Bronchial smooth muscle cell (primary cell): ENCODE measurements at places on chromosomes 13 and 19. TPM values are rescaled to one million over a fixed set of nuclear protein-coding genes. Genes with fewer than 3 reads are reported as not detected.

Gene ZNF667
- 5.4 and 6.8 TPM in 2 replicates for total RNA-seq

Gene TEX101
- not detected in 2 replicates for total RNA-seq

Gene RRAS
- 40.7 and 48.1 TPM in 2 replicates for total RNA-seq

Gene PROZ
- not detected in 2 replicates for total RNA-seq

Gene DPP9
- 17.3 and 17.8 TPM in 2 replicates for total RNA-seq

Gene PSG1
- total RNA-seq = under 0.01 and 0.17 TPM in 2 replicates

Gene TMEM38A
- 3.2 and 4.8 TPM in 2 replicates for total RNA-seq

Gene SLC15A1
- total RNA-seq = not detected in 2 replicates

Gene CRX
- total RNA-seq = not detected in 2 replicates

Gene TGFBR3L
- 1.2 and 1.7 TPM in 2 replicates for total RNA-seq

Gene CEACAM1
- total RNA-seq = not detected in 2 replicates

Gene MLLT1
- total RNA-seq = 3.2 and 3.5 TPM in 2 replicates

Gene MKNK2
- total RNA-seq = 77.2 and 206 TPM in 2 replicates

Gene CLEC4M
- not detected in 2 replicates for total RNA-seq

Gene C1QTNF9
- 0.09 TPM in 1 of 2 replicates, not detected in the other for total RNA-seq

Gene RASGRP4
- total RNA-seq = 0.34 TPM in 1 of 2 replicates, not detected in the other

Gene SIRT2
- 66.5 and 68.5 TPM in 2 replicates for total RNA-seq
